ENCODE measurements at places on chromosomes 11 and 22. TPM values are rescaled to one million over a fixed set of nuclear protein-coding genes. Genes with fewer than 3 reads are reported as not detected.

Gene OR1S2
- not detected for total RNA-seq

Gene ABCC8
- not detected for total RNA-seq

Gene C11orf42
- total RNA-seq = not detected

Gene CRYBB1
- total RNA-seq = not detected

Gene DNAJB7
- not detected for total RNA-seq

Gene LARGE2
- 30.4 TPM for total RNA-seq

Gene GGTLC2
- not detected for total RNA-seq

DNA sequence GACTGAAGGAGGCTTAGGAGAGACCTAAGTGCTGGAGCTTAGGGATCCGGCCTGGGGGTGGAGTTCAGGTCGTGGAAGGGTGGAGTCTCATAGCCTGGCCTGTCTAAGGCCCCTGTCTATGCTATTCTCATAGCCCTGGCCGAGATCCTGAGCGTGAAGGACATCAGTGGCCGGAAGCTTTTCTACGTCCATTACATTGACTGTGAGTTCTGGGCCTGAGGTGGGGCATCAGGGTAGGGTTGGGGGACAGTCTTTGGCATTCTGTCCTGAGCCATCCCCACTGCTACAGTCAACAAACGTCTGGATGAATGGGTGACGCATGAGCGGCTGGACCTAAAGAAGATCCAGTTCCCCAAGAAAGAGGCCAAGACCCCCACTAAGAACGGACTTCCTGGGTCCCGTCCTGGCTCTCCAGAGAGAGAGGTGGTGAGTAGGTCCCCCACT lies 603 bp downstream of the KAT5 start:
- no peak for ATAC-seq

DNA sequence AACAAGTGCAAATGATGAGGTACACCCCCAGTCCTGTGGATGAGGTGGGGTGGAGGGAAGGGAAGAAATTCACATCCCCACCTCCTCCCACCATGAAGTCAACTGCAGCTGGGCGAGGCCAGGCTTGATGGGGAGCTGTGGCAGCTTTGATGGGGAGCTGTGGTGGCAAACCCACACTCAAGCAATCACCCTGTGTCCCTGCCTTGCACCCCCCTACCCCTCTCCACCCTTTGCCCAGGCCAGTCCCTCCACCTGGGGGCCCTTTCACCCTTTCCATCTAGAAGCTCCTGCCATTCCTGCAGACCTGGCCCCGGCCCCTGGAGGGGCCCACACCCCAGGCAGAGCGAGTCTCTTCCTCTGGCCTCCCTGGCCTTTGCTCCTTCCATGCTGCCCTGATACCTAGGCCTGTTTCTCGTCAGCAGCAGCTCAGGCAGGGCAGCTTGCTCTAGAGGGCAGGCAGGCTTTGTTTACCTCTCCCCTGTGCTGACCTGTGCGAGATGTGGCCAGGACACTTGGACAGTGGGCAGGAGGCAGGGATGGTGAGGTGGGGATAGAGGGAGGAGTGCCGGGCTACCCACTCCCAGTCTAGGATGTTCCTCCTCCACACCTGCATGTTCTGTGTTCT lies 4.5 kb upstream of the FGF3 start:
- no peak for ATAC-seq

- no peak for ATAC-seq
Measured at GRCh38 chr22:26912655-26913345, 255.4 kb downstream of the MIAT start.

DNA sequence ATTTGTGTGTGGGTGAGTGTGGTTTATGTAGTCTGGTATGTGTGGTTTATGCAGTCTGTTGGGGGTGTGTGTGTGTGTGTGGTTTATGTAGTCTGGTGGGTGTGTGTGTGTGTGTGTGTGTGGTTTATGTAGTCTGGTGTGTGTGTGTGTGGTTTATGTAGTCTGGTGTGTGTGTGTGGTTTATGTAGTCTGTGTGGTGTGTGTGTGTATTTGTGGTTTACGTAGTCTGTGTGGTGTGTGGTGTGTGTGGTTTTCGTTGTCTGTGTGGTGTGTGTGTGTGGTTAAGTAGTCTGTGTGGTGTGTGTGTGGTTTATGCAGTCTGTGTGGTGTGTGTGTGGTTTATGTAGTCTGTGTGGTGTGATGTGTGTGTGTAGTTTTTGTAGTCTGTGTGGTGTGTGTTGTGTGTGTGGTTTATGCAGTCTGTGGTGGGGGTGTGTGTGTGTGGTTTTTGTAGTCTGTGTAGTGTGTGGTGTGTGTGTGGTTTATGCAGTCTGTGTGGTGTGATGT lies 26.2 kb upstream of the PARVG start:
- ATAC-seq = no peak

GRCh38 chr22:42155053-42155543 lies 24.5 kb upstream of the CYP2D6 start:
- ATAC-seq = no peak

DNA sequence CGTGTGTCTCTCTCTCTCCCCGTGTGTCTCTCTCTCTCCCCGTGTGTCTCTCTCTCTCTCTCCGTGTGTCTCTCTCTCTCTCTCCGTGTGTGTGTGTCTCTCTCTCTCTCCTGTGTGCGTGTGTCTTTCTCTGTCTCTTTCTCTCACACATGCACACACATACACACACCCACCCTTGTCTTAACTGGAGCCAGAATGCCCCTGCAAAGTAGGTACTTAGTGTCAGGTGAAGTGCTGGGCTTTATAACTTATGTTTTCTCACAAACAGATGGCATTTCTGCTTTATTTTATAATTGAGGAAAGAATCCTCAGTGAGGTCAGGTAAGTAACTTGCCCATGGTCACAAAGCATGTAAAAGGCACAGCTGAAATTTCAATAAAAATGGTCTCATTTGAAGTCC lies 106.0 kb downstream of the CSNK2A3 start:
- no peak for ATAC-seq

DNA sequence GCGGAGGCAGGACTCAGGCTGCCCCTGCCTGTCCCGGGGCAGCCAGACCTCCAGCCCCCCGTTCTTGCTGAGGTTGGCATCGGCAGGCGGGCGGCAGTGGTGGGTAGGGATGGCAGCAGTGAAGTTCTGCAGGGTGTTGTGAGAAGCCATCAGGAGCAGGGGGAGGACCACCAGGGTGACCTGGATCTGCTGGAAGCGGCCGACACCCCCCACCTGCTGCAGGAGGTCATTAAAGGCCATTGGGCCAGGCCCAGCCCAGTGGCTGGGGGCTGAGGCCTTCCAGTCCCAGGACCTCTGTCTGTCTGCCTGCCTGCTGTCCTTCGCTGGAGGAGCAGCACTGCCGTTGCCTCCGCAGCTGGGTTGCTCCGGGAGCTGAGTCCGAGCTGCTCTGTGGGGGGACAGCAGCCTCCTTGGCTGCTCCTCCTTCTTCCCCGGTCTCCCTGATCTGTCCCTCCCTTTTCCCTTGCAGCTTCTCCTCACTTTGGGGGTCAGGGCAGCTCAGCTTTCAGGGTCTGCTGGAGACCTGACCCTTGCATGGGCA lies at the start of gene SLC22A6:
Gene SLC22A6, minus strand, starts transcription at position 517 of the 541 bp plus-strand sequence. Its CDS starts 277 bp downstream, at position 240.
- ATAC-seq = no peak

DNA sequence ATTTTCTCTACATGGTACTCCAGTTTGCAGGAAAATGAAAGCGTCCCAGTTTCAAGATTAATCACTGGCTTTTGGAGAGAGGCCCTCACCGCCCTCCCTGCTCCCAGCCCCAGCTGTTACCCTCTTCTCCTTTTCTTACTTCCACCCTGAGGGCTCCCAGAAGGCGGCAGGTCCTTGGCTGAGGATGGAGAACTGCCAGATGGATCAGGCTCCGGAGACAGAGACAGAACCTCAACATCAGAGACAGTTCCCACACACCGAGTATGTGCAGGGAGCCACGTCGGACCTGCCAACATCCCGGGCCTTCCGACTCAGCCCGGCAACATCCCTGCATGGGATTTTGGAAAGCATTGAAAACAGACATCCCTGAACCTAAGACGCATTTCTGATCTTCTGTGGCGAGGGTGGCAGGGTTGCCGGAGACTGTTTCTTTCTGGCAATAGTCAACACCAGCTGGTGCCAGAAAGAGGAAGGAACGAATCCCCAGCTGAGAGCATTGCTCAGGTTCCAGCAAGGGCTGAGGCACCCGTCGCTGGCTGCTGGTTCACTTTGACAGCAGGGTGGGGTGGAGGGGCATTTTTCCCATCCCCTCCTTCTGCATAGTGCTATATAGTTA lies 467.1 kb downstream of the MIAT start:
- ATAC-seq = no peak

DNA sequence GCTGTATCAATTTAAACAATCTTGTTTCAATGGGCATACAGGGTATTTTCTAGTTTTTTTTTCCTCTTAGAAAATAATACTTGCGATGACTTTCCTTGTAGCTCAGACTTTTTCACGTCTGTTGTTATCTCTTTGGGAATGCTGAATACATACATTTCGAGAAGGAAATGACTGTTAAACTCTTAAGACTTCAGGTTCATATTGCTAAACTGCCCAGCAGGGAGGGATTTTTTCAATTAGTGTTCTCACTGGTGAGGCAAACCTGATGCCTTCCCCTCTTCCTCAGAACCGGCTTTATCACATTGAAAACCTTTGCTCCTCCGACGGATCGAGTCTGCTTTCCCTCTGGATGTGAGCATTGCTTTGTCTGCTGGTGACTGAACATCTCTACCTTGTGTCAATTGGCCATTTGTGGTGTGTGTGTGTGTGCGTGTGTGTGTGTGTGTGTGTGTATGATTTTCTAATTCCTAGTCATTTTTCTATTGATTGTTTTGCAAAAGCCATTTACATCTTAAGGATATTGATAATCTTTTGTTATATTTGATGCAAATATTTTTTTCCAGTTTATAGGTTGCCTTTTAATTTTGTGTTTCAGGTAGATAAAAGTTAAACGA lies 6.6 kb downstream of the NEAT1 start:
- peak; percentile 2 for ATAC-seq

- no peak for ATAC-seq
Measured at GRCh38 chr22:47295226-47295901, 532.9 kb downstream of the TBC1D22A start.

- ATAC-seq = no peak
Measured at GRCh38 chr11:115556984-115557383, 52.8 kb upstream of the CADM1 start.

Data from esophagus mucosa (tissue), 1 donor.